ENCODE measurements at places on chromosomes 6 and 20. TPM values are rescaled to one million over a fixed set of nuclear protein-coding genes. Genes with fewer than 3 reads are reported as not detected.

Gene MYB
- total RNA-seq = not detected

Gene HLA-DMB
- not detected for total RNA-seq

Gene TXNDC5
- total RNA-seq = 290 TPM

Gene RIPK1
- 19.0 TPM for total RNA-seq

Gene C20orf202
- total RNA-seq = not detected

Gene CDH4
- total RNA-seq = not detected

Gene ZNF318
- total RNA-seq = 10.2 TPM

Gene TGM3
- not detected for total RNA-seq

Measured in cardiac ventricle fibroblast (primary cell).